Osteoblast (primary cell): ENCODE measurements at places on chromosomes 1 and 21. TPM values are rescaled to one million over a fixed set of nuclear protein-coding genes. Genes with fewer than 3 reads are reported as not detected.

- H3K4me1 ChIP-seq, result peaks cover 11% of the 10 kb centered on the region
- H3K4me3 ChIP-seq, result no peak overlapping the region
- peak; percentile 90 for DNase-seq
- no peaks in the 10 kb centered on the region for H3K27me3 ChIP-seq
These were observed 305.4 kb upstream of the PTBP2 start for GRCh38 chr1:96416111-96416595.

- no peak for DNase-seq
- peak overlapping the region; percentile 16 for H3K27ac ChIP-seq
- no peaks in the 10 kb centered on the region for H3K27me3 ChIP-seq
- no peaks in the 10 kb centered on the region for H3K36me3 ChIP-seq
- peaks cover 9% of the 10 kb centered on the region for H3K4me1 ChIP-seq
- H3K4me3 ChIP-seq, result no peak overlapping the region
These were observed 187.7 kb upstream of the USP24 start for GRCh38 chr1:55402671-55403464.

DNA sequence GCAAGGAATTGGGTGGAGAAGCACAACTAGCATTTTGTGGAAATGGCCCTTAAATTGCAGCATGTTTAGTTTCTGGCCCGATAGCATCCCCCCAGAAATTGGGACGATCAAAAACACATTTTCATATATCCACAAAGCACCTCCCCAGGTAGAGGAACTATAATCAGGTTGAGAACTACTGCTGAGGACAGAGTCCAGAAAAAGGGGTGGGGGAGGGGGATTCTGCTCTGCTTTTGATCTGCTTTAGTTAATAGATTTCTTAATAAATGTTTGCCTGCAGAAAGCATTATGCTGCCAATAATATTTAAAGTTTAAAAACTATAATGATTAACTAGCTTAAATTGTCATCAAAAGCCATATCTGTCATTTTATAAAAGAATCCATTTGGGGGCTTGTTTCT is 14.4 kb upstream of the DYNLT5 start:
- no peaks in the 10 kb centered on the region for H3K36me3 ChIP-seq
- H3K27me3 ChIP-seq, result no peaks in the 10 kb centered on the region
- peaks cover 14% of the 10 kb centered on the region for H3K4me1 ChIP-seq
- H3K27ac ChIP-seq, result no peak overlapping the region
- H3K4me3 ChIP-seq, result no peak overlapping the region

GRCh38 chr1:188986745-188987417 is 1490.8 kb downstream of the BRINP3 start:
- H3K4me3 ChIP-seq, result no peak overlapping the region
- H3K4me1 ChIP-seq, result no peaks in the 10 kb centered on the region
- no peaks in the 10 kb centered on the region for H3K27me3 ChIP-seq

The LCE1D gene
- total RNA-seq, result not detected in 2 replicates
